ENCODE measurements at places on chromosomes 5 and 9. TPM values are rescaled to one million over a fixed set of nuclear protein-coding genes. Genes with fewer than 3 reads are reported as not detected.

GRCh38 chr9:103041961-103042360 lies 46.8 kb downstream of the CYLC2 start:
- H3K36me3 ChIP-seq, result no peaks in the 10 kb centered on the region
- no peak overlapping the region for H3K4me3 ChIP-seq
- no peaks in the 10 kb centered on the region for H3K4me1 ChIP-seq
- no peak overlapping the region for H3K27ac ChIP-seq
- no peaks in the 10 kb centered on the region for H3K27me3 ChIP-seq

- H3K4me1 ChIP-seq, result peaks cover 5% of the 10 kb centered on the region
- H3K36me3 ChIP-seq, result no peaks in the 10 kb centered on the region
- DNase-seq, result no peak
- no peak overlapping the region for H3K4me3 ChIP-seq
- H3K27me3 ChIP-seq, result no peaks in the 10 kb centered on the region
Observed at GRCh38 chr9:89706086-89706485, 101.3 kb downstream of the GADD45G start.

DNA sequence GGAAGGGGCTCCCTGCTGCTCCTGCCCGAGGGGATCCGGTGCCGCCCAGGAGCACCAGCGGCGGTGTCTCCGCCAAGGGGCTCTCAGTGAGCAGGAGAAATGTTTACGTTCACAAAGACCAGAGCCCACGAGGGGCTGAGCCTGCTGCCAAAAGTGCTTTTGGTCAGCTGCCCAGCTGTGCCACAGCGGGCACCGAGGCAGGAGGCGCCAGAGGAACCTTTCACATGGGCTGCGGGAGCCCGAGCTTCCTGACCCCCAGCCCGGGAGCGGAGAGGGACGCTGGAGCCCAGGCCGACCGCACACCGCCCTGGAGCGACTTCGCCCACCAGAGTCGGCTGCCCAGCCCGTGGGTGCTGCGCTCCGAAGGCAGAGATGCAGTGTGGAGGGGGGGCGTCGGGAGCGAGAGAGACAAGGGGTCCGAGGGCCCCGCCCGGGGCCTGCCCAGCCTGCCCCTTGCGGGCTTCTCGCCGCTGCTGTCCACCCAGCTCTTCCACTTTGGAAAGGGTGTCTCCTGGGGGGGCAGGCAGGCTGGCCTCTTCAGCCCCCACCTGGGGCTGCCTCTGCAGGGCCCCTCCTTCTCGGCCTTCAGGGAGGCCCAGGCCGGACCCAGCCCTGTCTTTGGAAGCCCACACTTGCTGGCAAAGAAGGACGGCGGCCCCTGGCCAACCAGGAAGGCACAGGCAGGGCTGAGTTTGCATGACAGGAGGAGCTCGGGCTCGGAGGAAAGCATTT lies 7.9 kb downstream of the PPP1R26 start:
- DNase-seq, result no peak
- no peak overlapping the region for H3K27ac ChIP-seq
- H3K4me3 ChIP-seq, result no peak overlapping the region
- no peaks in the 10 kb centered on the region for H3K27me3 ChIP-seq
- no peaks in the 10 kb centered on the region for H3K36me3 ChIP-seq
- H3K4me1 ChIP-seq, result no peaks in the 10 kb centered on the region

RGS7BP gene
- 1.4 TPM for total RNA-seq

PTGER4 gene
- total RNA-seq, result 1.4 TPM

DNA sequence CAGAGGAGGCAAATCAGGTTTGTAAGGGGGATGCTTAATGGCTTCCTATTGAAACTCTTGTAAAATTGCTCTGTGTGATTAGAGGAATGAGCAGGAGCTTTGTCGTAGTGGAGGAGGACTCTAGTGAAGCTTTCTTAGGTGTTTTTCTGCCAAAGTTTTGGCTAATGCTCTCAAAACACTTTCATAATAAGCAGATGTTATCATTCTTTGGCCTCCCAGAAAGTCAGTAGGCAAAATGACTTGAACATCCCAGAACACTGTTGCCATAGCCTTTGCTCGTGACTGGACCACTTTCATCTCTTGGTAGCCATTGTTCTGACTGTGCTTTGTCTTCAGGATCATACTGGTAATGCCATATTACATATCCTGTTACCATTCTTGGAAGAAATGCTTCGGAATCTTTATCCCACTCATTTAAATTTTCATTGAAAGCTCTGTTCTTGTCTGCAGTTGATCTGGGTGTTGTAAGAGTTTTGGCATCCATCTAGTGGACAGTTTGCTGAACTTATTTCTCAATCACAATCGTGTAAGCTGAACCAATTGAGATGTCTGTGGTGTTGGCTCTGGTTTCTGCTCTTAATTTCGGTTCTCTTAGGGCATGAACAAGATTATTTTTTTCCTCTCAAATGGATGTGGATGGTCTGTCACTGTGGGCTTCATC lies 187.6 kb downstream of the COMMD10 start:
- no peak overlapping the region for H3K4me3 ChIP-seq
- no peaks in the 10 kb centered on the region for H3K36me3 ChIP-seq
- H3K27me3 ChIP-seq, result no peaks in the 10 kb centered on the region
- no peak for DNase-seq
- H3K4me1 ChIP-seq, result no peaks in the 10 kb centered on the region

DNA sequence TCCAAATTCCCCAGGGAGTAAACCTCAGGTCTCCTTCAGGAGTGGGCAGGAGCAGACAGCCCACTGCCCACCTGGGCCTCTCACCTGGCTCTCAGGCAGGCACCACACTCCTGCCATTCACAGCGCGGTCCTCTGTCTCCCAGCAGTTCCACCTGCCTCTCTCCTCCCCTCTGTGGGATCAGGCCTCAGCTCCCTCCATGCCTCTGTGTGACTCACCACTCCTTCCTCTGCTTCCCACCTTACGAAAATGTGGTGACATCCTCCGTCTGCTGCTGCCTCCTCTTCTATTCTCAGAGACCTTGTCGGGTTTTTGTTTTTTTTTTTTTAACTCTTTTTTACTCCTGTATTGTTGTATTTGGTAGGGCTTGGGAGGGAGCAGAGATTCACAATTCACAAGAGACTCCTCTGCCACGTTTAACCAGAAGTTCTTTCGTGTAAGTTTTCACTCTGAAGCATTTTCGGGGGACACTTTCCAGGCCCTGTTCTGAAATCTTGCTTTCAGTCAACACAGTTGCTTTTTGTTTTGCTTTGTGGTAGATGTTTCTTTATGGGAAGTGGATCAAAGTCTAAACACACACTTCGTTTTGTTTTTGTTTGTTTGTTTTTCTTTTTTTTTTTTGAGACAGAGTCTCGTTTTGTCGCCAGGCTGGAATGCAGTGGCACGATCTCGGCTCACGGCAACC lies 21.1 kb upstream of the CDKN2AIPNL start:
- no peaks in the 10 kb centered on the region for H3K27me3 ChIP-seq
- H3K4me3 ChIP-seq, result no peak overlapping the region
- no peaks in the 10 kb centered on the region for H3K36me3 ChIP-seq
- H3K4me1 ChIP-seq, result peaks cover 24% of the 10 kb centered on the region

CD14 gene
- total RNA-seq, result 0.84 TPM

GRCh38 chr9:132192728-132193127 lies 30.9 kb downstream of the NTNG2 start:
- H3K27ac ChIP-seq, result no peak overlapping the region
- DNase-seq, result no peak
- H3K4me3 ChIP-seq, result no peak overlapping the region
- H3K27me3 ChIP-seq, result peaks cover 3% of the 10 kb centered on the region
- no peaks in the 10 kb centered on the region for H3K36me3 ChIP-seq

DNA sequence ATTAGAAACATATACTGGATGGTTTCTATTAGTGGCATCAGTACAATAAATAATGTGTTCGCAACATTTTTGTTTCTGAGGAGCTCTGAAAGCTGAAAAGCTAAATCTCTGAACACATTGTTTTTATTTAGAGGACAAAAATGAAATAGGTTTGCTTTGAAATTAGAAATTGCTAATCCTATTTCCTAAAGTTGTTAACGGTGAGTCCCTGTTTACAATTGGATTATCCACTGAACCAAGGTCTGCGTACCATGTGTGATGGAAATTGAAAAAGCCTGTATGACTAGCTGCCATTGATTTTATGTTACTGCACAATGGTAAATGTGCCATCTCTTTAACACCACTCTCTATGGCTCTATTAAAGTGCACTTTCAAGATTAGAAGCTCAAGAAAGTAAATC lies 297.7 kb upstream of the NUDT12 start:
- H3K36me3 ChIP-seq, result no peaks in the 10 kb centered on the region
- DNase-seq, result no peak
- no peaks in the 10 kb centered on the region for H3K4me1 ChIP-seq
- H3K27ac ChIP-seq, result no peak overlapping the region

DNA sequence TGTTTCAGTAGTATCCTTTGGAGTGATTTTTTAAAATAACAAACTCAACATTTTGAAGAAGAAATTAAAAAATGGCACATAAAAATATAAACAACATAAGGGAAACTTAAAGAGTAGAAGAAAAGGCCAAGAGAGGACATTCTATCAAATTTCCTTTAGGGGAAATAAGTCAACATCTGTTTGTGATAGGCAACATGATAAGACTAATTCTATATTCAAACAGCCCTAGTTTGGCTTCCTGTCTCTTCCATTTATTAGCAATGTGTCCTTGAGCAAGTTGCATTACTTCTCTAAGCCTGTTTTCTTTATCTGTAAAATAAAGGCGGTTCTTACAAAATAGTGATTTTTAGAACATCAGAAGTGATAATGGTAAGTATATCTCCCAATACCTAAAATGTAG lies 24.7 kb downstream of the TYRP1 start:
- H3K27ac ChIP-seq, result no peak overlapping the region
- H3K36me3 ChIP-seq, result no peaks in the 10 kb centered on the region
- no peaks in the 10 kb centered on the region for H3K4me1 ChIP-seq
- no peaks in the 10 kb centered on the region for H3K27me3 ChIP-seq
- no peak overlapping the region for H3K4me3 ChIP-seq
- no peak for DNase-seq

Data from hepatocyte (in vitro differentiated cells).